Epithelial cell of esophagus (primary cell): ENCODE measurements at places on chromosomes 6 and 20.

GRCh38 chr6:133359256-133359655 lies 118.1 kb downstream of the EYA4 start:
- no peak for DNase-seq

- no peak for DNase-seq
These were observed 216.4 kb downstream of the ANKRD60 start for GRCh38 chr20:58011947-58012610.

GRCh38 chr6:159090530-159091480 lies 46.0 kb upstream of the TAGAP start:
- no peak for DNase-seq

- DNase-seq = no peak
These were observed 5.3 kb downstream of the RNF8 start for GRCh38 chr6:37359039-37359438.

DNA sequence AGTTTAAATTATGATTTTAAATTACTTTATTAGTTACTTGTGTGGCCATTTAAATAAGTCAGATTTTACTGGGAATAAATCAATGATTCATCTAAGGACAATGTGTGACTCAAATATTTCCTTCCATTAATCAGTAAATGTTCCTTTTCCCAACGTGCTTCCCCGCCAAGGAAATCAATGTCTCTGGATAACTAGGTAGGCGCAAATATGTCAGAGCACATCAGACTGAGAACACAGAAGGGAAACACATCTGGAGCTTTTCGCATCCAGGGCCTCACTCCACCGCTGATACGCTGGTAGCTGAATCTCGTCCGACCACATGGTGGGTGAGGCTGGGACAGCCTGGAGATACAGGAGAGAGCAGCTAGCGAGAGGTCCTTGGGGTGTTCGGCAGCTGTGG lies 56.4 kb upstream of the RPS6KA2 start:
- peak; percentile 42 for DNase-seq
